Suprapubic skin (tissue), 4 donors: ENCODE measurements at places on chromosomes 12 and 14. TPM values are rescaled to one million over a fixed set of nuclear protein-coding genes. Genes with fewer than 3 reads are reported as not detected.

DNA sequence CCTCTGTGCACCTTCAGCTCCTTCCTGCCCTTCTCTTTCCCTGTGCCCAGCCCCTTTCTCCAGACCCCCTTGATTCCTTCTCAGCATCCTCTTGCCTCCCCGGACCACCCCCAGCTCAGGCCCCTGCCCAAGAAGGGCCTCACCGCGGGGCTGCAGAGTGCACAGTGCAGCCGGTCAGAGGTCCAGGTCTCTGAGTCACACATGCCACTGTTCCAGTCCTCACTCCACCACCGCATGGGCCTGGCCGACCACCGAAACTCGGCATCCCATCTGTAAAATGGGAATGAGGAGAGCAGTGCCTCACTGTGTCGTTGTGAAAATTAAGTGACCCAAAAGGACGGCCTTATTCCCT, 13.3 kb downstream of the BDKRB1 start:
- no peaks in the 10 kb centered on the region for H3K36me3 ChIP-seq
- no peak for DNase-seq
- peaks cover 48% of the 10 kb centered on the region for H3K4me1 ChIP-seq

GRCh38 chr14:23294734-23295561, 7.7 kb downstream of the PPP1R3E start:
- no peak overlapping the region for H3K27ac ChIP-seq
- H3K4me1 ChIP-seq, result peaks cover 43% of the 10 kb centered on the region
- H3K27me3 ChIP-seq, result no peaks in the 10 kb centered on the region

The DYNLL1 gene
- total RNA-seq, result 493 TPM

- no peaks in the 10 kb centered on the region for H3K36me3 ChIP-seq
- H3K4me1 ChIP-seq, result no peaks in the 10 kb centered on the region
- no peak for DNase-seq
- H3K27me3 ChIP-seq, result no peaks in the 10 kb centered on the region
- no peak overlapping the region for H3K4me3 ChIP-seq
Observed at GRCh38 chr12:91225316-91225715, 42.7 kb upstream of the DCN start.

GRCh38 chr14:80269353-80269925, 58.1 kb upstream of the DIO2 start:
- no peak overlapping the region for H3K4me3 ChIP-seq
- H3K27ac ChIP-seq, result no peak overlapping the region
- H3K4me1 ChIP-seq, result peaks cover 4% of the 10 kb centered on the region
- no peaks in the 10 kb centered on the region for H3K27me3 ChIP-seq
- DNase-seq, result no peak

DNA sequence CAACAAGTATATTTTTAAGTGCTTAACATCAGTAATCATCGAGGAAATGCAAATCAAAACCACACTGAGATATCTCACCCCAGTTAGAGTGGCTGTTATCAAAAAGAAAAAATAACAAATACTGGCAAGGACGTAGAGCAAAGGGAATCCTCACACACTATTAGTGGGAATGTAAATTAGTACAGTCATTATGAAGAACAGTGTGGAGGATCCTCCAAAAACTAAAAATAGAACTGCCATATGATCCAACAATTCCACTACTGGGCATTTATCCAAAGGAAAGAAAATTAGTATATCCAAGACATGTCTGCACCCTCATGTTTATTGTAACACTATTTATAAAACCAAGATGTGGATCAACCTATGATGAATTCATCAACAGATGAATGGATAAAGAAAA, 149.0 kb upstream of the PWP1 start:
- no peak overlapping the region for H3K27ac ChIP-seq
- no peak for DNase-seq
- no peaks in the 10 kb centered on the region for H3K27me3 ChIP-seq

The TSHR gene
- total RNA-seq, result not detected

The RERG gene
- 13.8 TPM for total RNA-seq

- no peaks in the 10 kb centered on the region for H3K36me3 ChIP-seq
- H3K4me1 ChIP-seq, result peaks cover 6% of the 10 kb centered on the region
- H3K4me3 ChIP-seq, result no peak overlapping the region
- no peak overlapping the region for H3K27ac ChIP-seq
Observed at GRCh38 chr14:75842551-75842950, 139.2 kb downstream of the TGFB3 start.

- H3K36me3 ChIP-seq, result no peaks in the 10 kb centered on the region
- H3K4me1 ChIP-seq, result peaks cover 24% of the 10 kb centered on the region
- no peaks in the 10 kb centered on the region for H3K27me3 ChIP-seq
- H3K4me3 ChIP-seq, result no peak overlapping the region
- no peak overlapping the region for H3K27ac ChIP-seq
Observed at GRCh38 chr12:88923631-88924030, 343.4 kb upstream of the KITLG start.

GRCh38 chr12:19778172-19778571, 338.9 kb downstream of the AEBP2 start:
- no peaks in the 10 kb centered on the region for H3K27me3 ChIP-seq
- DNase-seq, result no peak
- H3K4me3 ChIP-seq, result no peak overlapping the region
- H3K27ac ChIP-seq, result no peak overlapping the region
- no peaks in the 10 kb centered on the region for H3K4me1 ChIP-seq

DNA sequence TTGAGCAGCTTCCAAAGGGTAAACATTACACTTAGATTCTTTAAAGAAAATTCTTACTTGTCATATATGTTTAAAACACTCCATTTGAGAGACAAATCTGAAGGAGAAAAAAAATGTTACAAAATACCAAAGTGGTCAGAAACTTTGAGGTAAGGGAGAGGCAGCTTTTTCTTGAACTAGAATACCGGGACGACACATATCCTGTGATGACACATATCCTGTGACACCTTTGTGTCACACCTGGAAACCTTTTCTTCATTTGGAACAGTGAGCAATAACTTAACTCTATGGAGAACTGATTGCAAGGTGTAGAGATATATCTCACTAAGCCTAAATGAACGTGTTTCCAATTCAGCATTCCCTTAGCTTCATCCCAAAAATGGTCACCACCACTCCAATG, 4.6 kb upstream of the GRIN2B start:
- H3K27me3 ChIP-seq, result peaks cover 37% of the 10 kb centered on the region
- peaks cover 11% of the 10 kb centered on the region for H3K4me1 ChIP-seq

DNA sequence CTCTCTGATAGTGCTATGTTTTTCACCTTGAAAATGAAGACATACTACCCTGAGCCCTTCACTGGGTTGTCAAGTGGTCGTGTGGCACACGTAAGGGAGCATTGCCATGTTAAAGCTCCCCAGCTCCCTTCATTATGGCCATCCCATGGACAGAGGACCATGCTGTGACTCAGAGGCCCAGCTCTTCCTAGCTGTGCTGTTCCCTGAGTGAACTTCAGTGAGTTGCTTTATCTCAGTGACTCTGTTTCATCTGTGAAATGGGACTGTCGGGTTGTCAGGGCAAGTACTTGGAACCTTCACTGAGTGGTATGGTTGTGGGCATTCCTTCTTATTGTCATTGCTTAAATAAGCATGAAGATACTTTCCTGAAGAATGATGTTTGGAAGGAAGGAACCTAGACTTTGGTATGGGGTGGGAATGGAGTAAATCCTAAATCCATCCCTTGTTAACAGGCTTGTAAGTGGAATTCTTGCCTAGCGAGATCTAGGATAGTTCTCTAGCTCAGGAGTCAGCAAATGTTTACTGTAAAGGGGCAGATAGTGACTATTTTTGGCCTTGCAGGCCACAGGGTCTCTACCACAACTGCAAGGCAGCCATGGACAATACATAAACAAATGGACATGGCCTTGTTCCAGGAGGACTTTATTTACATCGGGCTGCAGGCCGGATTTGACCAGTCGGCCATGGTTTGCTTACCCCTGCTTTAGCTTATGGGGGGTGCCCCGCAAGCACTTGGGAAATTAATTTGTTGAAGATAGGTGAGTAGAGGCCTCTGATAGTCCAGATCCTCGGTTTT, 283.5 kb downstream of the ZFP36L1 start:
- H3K36me3 ChIP-seq, result no peaks in the 10 kb centered on the region
- no peak for DNase-seq
- peak overlapping the region; percentile 78 for H3K27ac ChIP-seq
- peaks cover 76% of the 10 kb centered on the region for H3K4me1 ChIP-seq
- no peaks in the 10 kb centered on the region for H3K27me3 ChIP-seq

GRCh38 chr14:22177870-22178269, 411.2 kb downstream of the DAD1 start:
- H3K27ac ChIP-seq, result no peak overlapping the region
- H3K36me3 ChIP-seq, result no peaks in the 10 kb centered on the region
- DNase-seq, result no peak
- no peaks in the 10 kb centered on the region for H3K27me3 ChIP-seq
- no peak overlapping the region for H3K4me3 ChIP-seq

The KRT81 gene
- 346 TPM for total RNA-seq

- H3K36me3 ChIP-seq, result peaks cover 41% of the 10 kb centered on the region
- H3K4me3 ChIP-seq, result no peak overlapping the region
- H3K27ac ChIP-seq, result no peak overlapping the region
- DNase-seq, result no peak
Observed at GRCh38 chr14:23564181-23564812, 3.3 kb downstream of the AP1G2 start.

DNA sequence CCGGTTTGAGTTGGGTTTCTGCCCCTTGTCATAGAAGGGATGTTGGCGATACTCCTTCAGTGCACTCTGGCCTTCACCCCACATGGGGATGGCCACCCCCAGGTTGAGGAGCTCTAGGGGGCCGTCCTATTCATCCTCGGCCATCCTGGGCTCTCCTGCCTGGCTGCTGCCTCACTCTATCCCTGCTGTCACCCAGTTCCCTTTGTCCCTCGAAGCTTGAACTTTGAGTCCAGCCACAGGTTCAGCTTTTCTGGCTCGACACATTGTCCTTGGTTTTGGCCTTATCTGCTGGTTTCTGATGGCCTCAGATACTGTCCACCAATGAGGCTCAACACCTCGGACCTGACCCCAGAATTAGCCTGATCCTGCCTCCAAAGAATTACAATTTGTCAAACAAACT, 58.6 kb downstream of the C14orf132 start:
- no peak overlapping the region for H3K4me3 ChIP-seq
- H3K27ac ChIP-seq, result no peak overlapping the region
- H3K4me1 ChIP-seq, result peaks cover 45% of the 10 kb centered on the region
- no peaks in the 10 kb centered on the region for H3K36me3 ChIP-seq
- H3K27me3 ChIP-seq, result peaks cover 4% of the 10 kb centered on the region

The TAS2R7 gene
- not detected for total RNA-seq

DNA sequence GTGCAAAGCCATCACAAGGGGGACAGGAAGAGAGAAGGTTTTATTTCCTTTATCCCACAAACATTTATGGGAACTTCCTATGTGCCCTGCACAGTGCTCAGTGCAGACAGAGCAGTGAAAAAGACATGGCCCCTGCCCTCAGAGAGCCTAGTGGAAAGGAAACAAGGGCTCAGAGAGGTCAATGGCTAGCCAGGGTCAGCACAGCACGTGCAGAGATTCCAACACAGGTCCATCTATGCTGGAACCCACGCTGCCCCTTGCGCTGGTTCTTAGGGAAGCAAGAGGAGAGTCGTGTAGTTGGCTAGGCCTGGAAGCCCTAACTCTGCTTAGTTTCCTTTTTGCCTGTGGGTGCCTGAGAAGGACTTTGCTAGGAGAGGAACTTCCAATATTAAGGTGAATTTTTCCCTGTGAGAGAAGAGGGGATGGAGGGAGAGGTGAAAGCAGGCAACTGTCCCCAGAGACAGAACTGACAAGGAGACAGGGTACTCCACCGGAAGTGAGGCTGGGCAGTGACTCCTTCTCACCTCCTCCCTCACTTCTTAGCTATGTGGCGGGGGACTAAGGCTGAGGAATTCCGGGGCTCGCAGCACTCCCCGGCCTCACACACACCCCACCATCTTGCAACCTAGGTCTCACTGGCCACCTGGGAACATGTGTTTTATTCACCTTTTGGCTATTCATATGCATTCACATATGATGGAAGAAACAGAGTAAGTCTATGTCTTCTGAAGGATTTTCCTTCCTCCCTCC, 12.1 kb upstream of the GPX2 start:
- H3K27ac ChIP-seq, result no peak overlapping the region
- H3K27me3 ChIP-seq, result no peaks in the 10 kb centered on the region
- peaks cover 7% of the 10 kb centered on the region for H3K36me3 ChIP-seq

The TMTC1 gene
- 11.0 TPM for total RNA-seq

- H3K27ac ChIP-seq, result peak overlapping the region; percentile 63
- DNase-seq, result peak; percentile 80
- H3K36me3 ChIP-seq, result peaks cover 12% of the 10 kb centered on the region
- H3K4me1 ChIP-seq, result peaks cover 38% of the 10 kb centered on the region
Observed at GRCh38 chr12:56565510-56566101, 44.0 kb downstream of the RBMS2 start.

DNA sequence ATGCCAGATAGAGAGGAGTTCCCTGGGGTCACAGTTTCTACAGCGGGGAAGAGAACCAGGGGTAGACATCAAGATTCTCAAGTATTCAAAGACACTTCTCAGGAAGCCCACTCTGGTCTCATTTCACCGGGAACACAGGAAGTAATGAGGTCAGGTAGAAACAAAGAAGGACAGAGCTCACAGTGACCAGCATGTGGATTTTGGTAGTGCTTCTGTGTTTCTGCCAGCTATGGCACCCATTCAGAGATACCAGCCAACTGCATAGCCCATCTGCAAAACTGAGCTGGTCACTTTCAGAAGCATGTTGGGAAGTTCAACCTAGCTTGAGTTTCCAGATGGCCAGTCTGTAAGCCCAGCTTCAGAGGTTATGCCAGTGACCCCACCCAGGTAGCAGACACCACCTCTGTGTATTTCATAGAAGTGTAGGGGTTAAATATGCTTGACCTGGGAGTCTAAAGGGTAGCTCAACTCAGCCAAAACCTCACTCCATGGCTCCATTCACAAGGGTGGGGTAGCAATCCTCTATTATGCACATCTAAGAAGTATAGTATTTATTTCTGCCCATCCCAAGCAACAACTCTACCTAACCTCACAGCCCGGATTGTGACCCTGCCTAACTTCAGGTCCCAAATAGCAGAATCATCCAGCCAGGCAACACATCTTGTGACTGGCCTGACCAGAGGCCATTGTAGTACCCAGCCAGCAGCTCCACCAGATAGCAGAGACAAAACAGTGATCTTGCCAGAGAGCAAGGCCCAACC, 33.9 kb downstream of the A2M start:
- peaks cover 19% of the 10 kb centered on the region for H3K36me3 ChIP-seq
- no peaks in the 10 kb centered on the region for H3K4me1 ChIP-seq
- no peaks in the 10 kb centered on the region for H3K27me3 ChIP-seq
- no peak overlapping the region for H3K27ac ChIP-seq
- no peak overlapping the region for H3K4me3 ChIP-seq
- DNase-seq, result no peak

The RPS26 gene
- 600 TPM for total RNA-seq

DNA sequence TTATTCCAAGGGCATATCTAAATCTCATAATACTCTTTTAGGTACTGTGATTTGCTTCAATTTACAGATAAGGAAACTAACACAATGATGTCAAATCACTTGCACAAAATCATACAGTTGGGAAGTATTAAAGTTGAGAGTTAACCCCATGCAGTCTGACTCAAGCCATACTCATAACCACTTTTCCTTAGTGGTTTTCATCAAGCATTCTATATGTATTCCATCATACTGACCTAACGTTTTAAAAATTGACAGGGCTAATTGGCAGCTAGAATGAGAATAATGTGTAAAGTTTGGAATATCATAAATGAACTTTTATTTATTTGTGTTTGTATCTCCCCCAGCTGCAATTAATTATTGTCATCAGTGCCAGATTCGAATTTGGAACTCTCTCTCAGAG, 20.9 kb downstream of the PUS7L start:
- no peaks in the 10 kb centered on the region for H3K4me1 ChIP-seq
- H3K27ac ChIP-seq, result no peak overlapping the region
- H3K27me3 ChIP-seq, result no peaks in the 10 kb centered on the region

GRCh38 chr12:127280393-127281275, 986.3 kb upstream of the TMEM132C start:
- H3K36me3 ChIP-seq, result no peaks in the 10 kb centered on the region
- peaks cover 15% of the 10 kb centered on the region for H3K27me3 ChIP-seq
- H3K4me1 ChIP-seq, result no peaks in the 10 kb centered on the region

GRCh38 chr14:75453817-75454434, 26.1 kb downstream of the JDP2 start:
- H3K36me3 ChIP-seq, result peaks cover 3% of the 10 kb centered on the region
- H3K4me1 ChIP-seq, result peaks cover 86% of the 10 kb centered on the region
